ENCODE measurements at places on chromosomes 16 and 17. TPM values are rescaled to one million over a fixed set of nuclear protein-coding genes. Genes with fewer than 3 reads are reported as not detected.

Gene NEK8
- 6.9 TPM for total RNA-seq

GRCh38 chr16:77922228-77922754, 100.1 kb upstream of the CLEC3A start:
- no peak for DNase-seq

GRCh38 chr16:89924297-89924924, 1.3 kb downstream of the TUBB3 start:
- peak; percentile 40 for DNase-seq

- no peak for DNase-seq
These were observed 13.4 kb upstream of the TAOK1 start for GRCh38 chr17:29376667-29377270.

DNA sequence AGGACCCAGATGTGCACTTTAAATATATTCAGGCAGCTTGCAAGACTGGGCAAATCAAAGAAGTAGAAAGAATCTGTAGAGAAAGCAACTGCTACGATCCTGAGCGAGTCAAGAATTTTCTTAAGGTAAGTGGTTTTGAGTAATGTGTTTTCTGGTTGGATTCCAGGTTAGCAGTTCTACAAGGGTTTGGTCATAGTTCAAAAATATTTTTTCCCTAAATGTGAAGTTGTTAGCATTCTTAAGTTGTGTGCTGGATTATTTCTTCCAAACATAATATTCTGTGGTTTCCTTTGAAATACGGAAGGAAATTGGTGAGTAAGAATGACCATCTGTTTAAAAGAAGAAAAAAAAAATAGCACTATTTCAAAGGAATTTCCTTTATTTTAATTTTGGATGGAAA, 38.4 kb downstream of the PTRH2 start:
- DNase-seq = no peak

DNA sequence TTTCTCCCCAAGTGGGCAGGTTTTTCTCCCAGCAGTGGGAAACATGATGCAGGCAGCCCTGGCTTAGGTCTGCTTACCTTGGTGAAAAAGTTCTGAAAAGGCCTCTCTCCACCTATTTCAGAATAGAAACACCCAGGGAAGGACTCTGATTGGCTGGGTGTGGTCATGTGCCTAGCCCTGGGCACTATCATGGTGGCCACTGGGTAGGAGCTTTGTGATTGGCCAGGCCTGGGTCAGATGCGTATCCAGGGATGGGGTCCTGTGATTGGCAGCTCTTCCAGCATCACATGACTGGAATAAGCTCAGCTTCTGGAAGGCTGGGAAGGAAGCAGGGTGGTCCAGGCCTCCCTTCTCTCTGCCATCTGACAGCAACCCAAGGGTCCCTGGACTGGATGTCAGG, 53.5 kb downstream of the ZDHHC7 start:
- DNase-seq = no peak
